ENCODE measurements at places on chromosomes 2 and 18.
A peak's percentile ranks its signal among the peaks of the same experiment; 100 is the strongest.

DNA sequence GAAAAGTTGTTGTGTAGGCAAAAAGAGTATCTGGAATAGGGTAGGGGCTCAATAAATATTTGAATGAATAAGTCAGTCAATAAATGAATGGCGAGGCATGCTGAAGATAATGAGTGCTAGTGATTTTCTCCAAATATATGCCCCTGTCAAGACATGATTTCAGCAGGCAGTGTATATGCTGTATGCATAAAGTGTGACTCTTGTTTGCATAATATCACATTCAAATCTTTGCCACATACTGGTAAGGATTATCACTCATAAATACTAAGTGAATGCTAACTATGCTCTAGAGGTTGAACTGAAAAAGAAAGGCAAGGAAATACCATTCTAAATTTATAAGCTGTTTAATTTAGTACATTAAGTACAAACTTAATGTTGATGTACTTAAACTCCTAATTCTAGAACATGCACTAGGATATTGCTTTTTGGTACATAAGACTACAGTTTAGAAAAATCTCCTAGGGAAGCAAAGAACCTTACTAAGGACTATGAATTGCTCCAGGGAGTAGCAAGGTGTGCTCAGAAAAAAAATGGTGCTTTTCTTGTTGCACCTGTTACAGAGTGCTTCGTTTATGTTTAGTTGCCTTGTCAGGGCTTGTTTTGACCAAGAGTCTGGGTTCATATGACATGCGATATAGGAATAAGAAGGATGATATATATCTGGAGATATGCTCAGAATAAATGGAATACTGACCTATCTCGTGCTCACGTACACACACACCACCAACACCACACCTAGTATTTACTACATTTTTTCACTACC lies 224.0 kb upstream of the TANK start:
- no peak for DNase-seq

DNA sequence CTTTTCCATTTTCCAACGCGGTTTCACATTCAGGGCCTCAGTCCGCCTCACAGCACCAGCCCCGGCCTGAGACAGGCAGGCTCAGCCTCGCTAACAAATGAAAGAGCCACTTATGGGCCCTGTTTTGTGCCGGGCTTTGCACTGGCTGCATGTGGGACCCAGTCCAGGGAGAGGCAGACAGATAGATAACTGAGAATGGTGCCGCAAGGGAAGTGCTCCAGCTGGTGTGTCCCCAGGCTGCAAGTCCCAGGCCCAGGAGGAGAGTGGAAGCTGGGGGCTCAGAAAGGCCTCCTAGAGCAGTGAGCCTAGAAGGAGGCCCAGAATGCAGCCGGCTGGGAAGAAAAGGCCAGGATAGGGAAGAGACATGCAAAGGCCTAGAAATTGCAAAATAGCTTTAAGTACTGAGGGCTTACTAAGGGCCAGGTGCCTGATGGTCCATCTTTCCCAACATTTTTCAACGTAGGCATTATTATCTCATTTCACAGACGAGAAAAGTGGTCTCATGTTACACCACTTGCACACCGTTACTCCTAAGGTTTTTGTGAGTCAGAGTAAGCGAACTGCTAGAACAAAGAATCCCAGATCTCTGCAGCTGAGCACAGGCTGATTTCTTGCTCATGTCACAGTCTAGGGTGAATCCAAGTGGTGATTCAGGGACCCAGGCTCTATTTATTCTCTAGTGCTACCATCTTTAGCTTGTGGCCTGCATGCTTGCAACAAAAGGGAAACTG lies 26.0 kb downstream of the ADRA2B start:
- DNase-seq: no peak

- DNase-seq: no peak
Measured at GRCh38 chr2:159715451-159715850, 3.1 kb downstream of the MARCHF7 start.

DNA sequence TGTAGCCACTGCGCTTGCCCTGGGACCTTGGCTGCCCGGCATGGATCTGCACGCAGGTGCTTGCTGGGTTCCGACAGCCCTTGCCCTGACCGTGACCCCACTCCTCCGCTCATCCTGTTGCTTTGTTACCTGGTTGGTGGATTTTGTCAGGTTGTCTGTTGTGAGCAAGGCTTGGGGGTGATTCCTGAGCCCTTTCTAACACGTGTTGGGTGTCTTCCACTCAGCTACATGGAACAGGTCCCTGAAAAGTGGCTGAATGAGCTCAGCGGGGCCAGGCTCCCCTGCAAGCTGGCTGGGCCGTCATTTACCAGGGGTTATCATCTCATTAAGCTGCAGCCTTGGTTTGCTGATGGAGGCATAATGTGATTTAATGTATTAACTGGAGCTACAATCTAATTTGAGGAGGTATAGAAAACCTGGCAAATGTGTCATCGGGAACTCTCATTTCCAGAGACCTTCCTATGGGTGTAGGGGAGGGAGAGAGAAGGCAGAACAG lies 24.6 kb downstream of the RAMP1 start:
- DNase-seq: no peak

GRCh38 chr2:203167751-203168150 lies 71.1 kb upstream of the CYP20A1 start:
- DNase-seq: no peak

DNA sequence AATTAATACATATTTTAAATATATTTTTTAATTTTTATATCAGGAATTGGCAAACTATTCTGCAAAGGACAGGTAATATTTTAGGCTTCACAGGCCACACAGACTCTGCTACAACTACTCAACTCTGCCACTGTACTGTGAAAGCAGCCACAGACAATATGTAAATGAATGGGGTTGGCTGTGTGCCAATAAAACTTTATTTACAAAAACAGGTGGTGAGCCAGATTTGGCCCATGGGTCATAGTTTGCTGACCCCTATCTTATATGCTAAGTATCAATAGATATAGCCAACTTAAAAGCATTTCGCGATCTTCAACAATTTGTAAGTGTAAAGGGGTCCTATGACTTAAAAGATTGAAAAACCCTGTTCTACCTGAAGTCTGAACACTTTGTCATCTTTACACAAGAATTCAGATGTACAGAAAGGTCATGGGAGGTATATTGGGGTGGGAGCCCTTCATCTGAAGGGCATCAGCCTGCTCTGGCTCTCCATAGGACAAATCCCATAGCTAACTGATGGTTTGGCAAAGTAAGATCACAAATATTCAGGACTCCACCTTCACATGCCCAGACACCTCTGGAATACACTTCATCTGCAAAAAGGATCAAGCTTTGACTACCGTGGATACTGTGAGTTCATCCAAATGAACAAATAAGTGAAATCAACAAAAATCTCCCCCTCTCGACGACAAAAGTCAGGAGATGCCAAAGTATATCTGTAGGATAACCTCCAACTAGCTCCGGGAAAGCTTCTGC lies 65.9 kb downstream of the C1D start:
- DNase-seq: no peak

DNA sequence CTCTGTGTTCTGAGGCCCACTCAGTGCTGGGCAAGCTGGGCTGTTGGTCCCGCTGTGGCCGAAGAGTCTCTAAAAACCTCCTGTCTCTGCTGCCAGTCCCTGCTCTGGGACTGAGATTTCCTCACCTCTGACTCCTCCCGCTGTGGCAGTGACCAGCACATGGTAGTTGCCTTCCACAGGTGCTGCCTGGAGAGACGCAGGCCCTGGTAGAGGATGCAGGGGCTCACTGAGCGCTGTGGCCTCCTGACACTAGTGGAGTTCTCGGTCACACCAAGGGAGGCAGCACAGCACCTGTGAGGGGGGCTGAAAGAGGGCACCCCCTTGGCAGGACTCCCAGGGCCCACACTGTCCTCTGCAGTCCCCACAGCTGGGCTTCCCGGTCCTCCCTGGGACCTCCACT lies 3.8 kb upstream of the ASB1 start:
- no peak for DNase-seq

GRCh38 chr18:58513615-58514335 lies 115.1 kb downstream of the ALPK2 start:
- no peak for DNase-seq

DNA sequence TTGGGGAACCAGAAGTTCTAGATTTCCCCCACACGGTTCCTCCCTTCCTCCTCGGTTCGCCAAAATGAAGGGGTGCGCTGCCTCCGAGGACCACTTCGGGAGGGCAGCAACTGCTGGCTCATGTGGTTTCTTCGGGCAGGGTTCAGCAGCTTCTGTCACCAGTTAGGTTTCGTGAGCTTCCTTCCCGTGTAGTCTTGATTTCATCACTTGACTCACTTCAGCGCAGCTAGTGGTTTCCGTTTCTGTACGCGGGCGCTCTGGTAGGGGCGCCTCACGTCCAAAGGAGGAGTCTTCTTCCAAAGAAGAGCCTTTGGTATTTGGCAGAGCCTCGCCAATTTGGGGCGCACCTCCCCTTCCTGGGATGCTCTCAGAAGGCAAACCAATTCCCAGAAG lies 485 bp upstream of the GALNT3 start:
- peak; percentile 91 for DNase-seq

DNA sequence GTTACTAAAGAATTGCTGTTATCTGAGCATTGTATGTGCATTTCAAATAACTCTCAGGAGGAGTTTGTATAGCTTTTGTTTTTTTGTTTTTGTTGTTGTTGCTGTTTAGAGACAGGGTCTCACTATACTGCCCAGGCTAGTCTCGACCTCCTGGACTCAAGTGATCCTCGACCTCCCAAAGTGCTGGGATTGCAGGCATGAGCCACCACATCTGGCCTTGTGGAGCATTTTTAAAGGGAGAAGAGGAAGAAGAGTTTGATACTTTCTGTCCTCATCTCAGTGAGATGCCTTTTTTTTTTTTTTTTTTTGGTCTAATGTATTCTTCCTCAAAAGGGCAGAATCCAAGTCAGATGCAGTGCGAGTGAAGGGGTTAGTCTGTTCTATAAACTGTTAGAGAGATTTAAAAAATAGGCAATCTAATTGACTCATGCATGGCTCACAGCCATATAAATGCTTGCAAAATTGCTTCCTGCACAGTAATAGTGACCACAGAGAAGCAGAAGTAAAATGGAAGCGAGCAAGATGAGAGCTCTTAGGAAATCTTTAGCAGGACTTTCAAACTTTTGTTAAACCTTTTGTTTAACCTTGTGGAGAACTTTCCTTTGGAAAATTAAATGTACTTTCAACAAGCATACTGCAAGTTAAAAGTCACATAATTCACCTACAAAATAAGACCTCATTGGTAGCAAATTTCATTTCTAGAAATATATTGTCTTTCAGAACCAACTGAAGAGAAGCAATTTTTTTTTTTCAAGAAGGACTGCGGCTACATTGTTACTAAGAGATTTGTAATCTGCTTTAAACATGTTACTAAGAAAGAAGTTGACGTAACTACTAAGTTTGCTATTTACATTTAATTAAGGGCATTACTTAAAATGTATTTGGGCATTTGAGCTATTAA lies 52.3 kb upstream of the ROCK1 start:
- DNase-seq: peak; percentile 90

- no peak for DNase-seq
Measured at GRCh38 chr18:54973046-54973445, 13.8 kb upstream of the CCDC68 start.

DNA sequence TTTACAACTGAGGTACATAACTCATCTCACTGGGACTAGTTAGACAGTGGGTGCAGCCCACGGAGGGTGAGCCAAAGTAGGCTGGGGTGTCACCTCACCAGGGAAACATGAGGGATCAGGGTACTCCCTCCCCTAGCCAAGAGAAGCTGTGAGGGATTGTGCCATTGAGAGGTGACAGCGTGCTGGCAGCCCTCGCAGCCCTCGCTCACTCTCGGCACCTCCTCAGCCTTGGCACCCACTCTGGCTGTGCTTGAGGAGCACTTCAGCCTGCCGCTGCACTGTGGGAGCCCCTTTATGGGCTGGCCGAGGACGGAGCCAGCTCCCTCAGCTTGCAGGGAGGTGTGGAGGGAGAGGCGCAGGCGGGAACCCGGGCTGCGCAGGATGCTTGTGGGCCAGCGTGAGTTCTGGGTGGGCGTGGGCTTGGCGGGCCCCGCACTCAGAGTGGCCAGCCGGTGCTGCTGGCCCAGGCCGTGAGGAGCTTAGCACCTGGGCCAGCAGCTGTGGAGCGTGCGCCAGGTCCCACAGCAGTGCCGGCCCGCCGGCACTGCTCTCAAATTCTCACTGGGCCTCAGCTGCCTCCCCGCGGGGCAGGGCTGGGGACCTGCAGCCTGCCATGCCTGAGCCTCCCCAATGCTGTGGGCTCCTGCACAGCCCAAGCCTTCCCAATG lies 44.5 kb upstream of the FAM110C start:
- DNase-seq: no peak

DNA sequence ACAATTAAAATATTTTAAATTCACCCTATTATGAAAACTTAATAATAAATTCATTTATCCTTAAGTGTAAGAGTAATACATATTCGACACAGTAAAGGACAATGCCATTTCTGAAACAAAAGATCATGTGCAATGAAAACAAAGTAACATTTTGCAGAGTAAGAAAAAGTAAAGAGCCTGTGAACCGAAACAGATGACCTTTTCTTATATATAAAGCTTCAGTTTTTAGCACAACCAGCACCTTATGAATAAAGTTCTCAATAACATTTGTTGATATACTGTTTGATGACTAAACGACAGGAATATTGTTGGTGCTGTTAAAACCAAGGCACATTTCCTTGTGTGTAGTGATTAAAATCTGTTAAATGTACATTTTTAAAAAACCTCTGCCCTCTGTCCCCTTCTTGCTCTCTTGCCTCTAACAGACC lies 1.5 kb downstream of the PELI1 start:
- no peak for DNase-seq

DNA sequence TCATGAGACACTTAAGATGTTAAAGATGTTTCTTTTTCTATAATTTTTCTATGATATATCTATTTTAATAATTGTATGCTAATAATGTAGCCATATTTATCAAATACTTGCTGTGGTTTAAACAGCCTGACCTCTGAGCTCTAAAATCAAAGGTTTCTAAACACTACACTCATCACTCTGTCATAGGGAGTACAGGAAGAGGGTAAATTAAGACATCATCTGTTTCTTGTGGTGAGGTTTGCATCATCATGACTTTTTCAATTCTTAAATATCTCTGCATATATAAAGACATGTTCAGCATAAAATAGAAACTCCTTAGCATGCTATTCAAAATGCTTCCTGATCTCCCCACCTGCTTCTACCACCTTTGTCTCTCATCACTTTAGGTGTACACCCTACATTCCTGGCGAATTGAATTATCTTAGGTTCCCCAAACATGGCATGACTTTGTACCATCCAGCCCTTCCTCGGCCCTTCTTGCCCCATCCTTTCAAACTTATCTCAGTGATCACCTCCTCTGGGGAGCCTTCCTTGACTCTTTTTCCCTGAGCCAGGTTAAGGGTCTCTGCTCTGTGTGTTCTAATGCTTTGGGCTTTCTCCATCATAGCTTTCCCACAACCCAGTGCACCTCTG lies 105.3 kb upstream of the TTN start:
- peak; percentile 38 for DNase-seq

- no peak for DNase-seq
Measured at GRCh38 chr2:60518567-60518966, 34.9 kb downstream of the BCL11A start.
